ENCODE measurements at places on chromosomes 12 and 14.

- DNase-seq = peak; percentile 5
These were observed 187.7 kb downstream of the GALC start for GRCh38 chr14:87805315-87805723.

DNA sequence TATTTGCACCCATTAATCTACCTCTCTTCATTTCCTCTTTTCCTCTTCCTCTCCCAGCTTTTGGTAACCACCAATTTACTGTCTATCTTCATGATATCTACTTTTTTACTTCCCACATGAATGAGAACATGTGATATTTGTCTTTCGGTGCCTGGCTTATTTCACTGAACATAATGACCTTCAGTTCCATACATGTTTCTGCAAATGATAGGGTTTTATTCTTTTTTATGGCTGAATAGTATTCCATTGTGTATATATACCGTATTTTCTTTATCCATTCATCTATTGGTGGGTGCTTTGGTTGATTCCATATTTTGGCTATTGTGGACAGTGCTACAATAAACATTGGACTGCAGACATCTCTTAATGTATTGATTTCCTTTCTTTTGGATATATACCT lies 49.0 kb upstream of the STRN3 start:
- no peak for DNase-seq

DNA sequence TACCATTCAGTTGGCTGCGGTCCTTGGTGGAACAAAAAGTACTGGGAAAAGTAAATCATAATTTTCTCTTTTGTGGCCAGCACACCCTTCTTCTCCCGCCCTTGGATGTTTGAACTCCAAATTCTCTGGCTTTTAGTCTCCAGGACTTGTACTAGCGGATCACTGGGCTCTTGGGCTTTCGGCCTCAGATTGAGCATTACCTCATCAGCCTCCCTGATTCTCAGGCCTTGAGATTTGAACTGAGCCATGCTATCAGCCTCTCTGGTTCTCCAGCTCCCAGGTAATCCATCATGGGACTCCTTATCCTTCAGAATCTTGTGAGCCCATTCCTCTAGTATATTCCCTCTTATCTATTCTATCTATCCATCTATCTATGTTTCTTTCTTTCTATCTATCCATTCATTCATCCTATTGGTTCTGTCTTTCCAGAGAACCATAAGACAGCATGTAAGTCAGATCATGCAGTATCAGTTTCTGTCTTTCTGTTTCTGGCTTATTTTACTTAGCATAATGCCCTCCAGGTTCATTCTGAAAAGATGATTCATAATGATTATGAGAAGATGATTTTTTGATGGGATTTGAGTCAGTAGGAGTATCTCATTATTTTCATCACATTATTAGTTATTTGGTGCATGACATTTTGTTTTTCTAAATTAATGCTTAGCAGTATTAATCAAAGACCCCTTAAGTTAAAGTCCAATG lies 814.9 kb downstream of the LRFN5 start:
- DNase-seq = no peak

DNA sequence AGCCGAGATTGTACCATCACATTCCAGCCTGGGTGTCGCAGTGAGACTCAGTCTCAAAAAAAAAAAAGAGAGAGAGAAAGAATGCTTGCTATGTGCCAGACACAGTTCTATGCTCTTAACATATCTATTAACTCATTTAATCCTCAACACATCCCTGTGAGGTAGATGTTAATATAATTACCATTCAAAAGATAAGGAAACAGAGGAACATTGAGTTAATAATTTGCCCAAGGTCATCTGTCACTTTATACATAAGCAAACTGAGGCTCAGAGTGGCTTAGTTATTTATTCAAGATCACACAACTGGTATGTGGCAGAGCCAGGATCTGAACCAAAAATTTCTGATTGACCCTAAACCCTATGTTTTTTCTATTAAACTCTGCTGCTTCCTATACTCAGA lies 116.1 kb upstream of the BCAT1 start:
- DNase-seq = no peak

DNA sequence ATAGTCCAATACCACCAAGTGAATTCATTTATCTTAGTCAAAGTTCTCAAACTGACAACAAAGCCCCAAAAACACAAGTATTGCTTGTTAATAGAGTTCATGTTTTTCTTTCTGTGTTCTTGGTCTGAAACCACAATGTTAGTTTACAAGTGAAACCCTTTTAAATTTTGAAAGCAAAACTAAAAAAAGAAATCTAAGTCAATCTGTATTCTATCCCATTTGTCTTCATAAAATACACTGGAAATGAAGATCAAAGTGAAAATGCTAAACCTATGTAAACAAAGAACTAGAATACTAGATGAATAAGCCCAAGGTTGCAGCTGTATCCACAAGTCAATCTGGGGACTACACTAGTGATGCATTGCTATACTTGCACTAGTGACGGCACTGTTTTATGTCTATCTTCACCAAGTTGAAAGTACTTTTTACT lies 10.4 kb downstream of the MAP4K5 start:
- no peak for DNase-seq

GRCh38 chr12:122355706-122356105 lies 66.8 kb downstream of the CLIP1 start:
- DNase-seq = no peak

GRCh38 chr14:88327497-88327896 lies 4.4 kb upstream of the KCNK10 start:
- no peak for DNase-seq

DNA sequence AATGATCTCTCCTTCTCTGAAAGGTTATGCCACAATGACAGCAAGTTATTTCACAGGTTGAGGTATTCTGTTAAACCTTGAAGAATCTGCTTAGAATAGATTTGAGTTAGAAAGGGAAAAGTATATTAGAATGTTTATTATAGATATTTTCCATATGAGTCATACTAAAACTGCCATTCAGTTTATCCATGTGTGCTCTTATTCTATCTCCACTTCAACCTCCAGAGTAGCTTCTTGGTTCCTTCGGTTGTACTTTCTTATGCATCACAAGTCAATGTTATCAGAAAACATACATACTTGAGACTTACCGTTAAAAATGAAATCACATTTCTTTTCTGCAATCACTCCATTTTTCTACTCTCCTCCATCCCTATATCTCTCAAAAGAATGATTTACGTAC lies 197.7 kb downstream of the BCAT1 start:
- no peak for DNase-seq

DNA sequence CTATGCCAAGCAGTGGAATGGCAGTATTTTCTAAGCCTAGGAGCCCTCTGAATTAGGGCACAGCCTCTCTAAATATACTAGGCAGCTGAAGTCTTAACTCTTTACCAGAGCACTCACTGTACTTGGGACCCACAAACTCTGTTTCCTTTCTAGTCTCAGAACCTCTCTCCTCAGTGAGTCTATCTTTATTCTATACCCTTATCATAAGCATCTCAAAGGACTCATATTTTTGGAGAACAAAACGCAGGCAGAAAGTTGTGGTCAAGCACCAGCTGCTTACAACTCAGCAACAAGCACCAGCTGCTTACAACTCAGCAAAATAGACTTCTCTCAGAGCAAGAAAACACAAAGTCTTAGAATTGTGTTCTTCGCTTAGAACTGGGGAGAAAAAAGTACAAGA lies 993 bp downstream of the CCDC196 start:
- DNase-seq = no peak

- DNase-seq = no peak
These were observed 65.1 kb upstream of the GPHB5 start for GRCh38 chr14:63383776-63384367.

DNA sequence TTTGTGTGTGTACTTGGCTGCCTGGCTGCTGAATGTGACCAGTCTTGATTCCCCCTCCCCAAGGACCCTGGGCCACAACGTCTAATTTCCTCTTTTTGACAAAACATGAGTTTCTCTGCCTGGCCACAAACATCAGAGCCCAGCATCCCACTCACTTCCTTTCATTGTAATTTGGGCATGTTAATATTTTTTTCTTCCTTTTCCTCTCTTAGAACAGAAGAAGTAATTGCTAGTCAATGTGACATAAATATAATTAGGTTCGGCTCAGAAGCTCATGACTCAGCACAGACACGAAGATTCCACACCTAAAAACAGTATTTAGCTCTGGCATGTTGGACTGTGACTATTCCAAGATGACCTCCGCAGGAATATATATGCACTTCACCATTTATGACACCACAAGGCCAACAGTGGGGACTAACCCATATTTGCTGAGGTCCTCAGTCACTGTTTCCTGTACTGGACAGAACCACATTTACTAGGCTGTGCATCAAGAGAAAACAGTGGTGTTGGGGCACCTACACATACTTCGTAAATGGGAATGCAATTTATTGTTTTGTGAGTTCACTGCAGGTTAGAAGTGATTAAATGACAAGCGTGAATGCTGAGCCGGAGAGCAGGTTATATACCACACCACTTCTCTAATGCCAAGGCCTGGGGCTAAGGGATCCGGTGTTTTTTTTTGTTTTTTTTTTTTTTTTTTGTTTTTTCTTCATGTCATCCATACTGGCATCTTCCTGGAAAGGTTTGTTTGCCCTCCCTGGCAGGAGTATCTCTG lies 4.2 kb downstream of the GSG1 start:
- no peak for DNase-seq

DNA sequence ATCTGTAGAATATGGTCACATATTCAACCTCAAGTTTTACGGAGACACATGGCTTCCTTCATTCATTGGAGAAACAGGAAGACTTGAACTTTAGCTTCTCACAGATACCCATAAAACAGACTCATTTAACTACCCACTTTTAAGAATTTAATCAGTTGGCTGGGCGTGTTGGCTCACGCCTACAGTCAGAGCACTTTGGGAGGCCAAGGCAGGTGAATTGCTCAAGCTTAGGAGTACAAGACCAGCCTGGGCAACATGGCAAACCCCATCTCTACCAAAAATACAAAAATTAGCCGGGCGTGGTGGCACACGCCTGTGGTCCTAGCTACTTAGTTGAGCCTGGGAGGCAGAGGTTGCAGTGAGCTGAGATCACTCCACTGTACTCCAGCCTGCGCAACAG lies 64.7 kb upstream of the STAC3 start:
- no peak for DNase-seq

GRCh38 chr14:59274991-59275391 lies 86.5 kb downstream of the DAAM1 start:
- no peak for DNase-seq

DNA sequence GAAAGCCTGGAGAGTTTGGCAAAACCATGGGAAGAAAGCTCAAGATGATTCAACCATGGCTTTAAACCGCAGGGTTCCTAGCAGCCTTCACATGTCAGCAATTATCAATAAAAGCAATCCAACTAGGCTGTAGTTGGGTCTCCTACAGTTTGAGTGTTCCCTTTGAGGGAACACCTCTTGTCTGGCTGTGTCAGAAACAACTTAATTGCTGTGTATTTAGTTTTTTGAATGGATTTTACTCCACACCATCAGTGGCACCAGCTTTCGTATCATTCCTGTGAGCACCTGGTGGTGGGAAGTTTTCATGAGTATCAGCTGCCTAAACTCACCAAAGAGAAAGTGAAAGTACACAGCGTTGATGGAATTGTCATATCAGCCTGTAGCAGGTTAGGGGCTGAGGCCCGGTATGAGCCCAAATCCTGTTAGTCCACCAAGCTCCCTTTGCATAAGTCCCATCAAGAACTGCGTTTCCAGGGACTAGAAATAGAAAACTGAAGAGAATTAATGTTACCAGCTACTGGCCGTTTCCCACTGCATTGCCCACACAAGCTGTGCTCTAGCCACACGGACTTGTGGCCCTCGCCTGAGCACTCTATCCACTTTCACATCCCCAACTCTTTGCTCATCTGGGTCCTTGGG lies 10.9 kb upstream of the IL26 start:
- DNase-seq = peak; percentile 5

- DNase-seq = no peak
These were observed 413.6 kb downstream of the TMEM121 start for GRCh38 chr14:105939810-105940508.

- peak; percentile 50 for DNase-seq
These were observed 35.7 kb downstream of the MRPL42 start for GRCh38 chr12:93502802-93503623.

- DNase-seq = no peak
These were observed 49.2 kb upstream of the LYZ start for GRCh38 chr12:69298947-69299346.

Data from stimulated activated CD8-positive, alpha-beta memory T cell treated with anti-CD3 and anti-CD28 coated beads, Interleukin-15, amount 100 ng/mL, for 1 hour (primary cell).